NCI-H1694 treated with DMSO at 0.1 percent for 48 hours (cell line): ENCODE measurements at places on chromosomes 2 and 18.

DNA sequence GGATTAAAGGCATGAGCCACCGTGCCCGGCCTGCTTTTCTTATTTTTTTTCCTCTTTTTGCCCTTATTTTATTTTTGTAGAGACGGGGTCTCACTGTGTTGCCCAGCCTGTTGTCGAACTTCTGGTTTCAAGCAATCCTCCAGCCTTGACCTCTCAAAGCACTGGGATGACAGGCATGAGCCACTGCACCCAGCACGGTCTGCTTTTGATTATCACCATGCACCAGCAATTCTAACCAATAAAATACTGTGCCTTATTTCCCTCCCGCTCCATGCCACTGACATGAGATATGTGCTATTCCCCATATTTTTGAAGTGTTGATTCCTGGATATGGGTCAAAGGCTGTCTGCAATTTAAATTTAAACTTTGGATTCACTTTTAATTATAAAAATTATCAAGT, 42.9 kb downstream of the ACYP2 start:
- no peak for DNase-seq

DNA sequence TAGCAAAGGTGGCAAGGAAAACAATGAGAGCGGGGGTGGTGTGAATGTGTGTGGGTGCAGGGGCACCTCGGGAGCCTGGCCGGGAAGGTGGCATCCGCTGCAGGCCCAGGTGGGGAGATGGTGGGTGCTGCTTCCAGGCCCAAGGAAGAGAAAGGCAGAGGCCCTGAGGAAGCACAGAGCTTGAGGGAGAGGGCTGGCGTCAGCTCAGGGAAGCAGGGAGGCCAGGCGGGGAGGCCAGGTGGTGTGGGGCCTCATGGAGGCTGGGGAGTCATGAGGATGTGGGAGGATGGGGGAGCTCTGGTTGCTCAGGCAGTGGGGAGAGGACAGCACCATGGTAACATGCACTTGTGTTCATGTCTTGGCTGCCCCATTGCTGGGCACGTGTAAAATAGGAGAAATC, 43.3 kb downstream of the AGAP1 start:
- no peak for DNase-seq

DNA sequence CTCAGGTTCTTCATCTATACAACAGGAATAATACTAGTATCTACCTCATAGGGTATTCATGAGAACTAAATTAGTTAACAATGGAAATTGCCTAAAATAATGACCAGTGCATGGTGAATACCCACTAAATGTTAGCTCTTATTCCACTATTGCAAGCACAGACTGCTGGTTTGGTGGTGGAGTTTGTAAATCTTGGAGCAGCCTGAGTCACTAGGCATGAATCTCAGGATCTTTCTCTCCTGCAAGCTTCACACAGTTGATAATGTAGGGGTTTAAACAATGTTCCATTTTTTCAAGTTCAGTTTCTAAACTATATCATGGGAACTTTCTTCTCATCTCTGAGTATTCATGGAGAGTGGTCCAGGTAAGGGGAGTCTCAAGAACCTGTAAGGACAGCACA, 84.0 kb downstream of the OSR1 start:
- DNase-seq = no peak

- DNase-seq = no peak
These were observed 783 bp downstream of the DPP4 start for GRCh38 chr2:162072976-162073887.

- no peak for DNase-seq
These were observed 63.8 kb upstream of the ZC3H15 start for GRCh38 chr2:186422226-186422625.
